ENCODE measurements at places on chromosomes 1 and 21.

GRCh38 chr1:27821761-27822315 is 8.7 kb upstream of the PPP1R8 start:
- no peak for DNase-seq

DNA sequence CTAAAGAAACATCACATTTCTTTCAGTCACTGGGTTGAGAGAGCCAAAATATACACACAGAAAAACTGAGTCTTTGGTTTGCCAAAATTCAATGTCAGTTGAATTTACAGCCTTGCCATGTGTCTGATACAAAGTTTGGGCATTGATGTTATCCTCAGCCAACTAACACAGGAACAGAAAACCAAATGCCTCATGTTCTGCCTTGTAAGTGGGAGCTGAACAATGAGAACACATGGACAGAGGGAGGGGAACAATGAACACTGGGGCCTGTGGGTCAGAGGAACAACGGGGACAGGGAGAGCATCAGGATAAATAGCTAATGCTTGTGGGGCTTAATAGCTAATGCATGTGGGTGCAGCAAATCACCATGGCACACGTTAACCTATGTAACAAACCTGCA is 39.6 kb upstream of the C21orf91 start:
- no peak for DNase-seq

DNA sequence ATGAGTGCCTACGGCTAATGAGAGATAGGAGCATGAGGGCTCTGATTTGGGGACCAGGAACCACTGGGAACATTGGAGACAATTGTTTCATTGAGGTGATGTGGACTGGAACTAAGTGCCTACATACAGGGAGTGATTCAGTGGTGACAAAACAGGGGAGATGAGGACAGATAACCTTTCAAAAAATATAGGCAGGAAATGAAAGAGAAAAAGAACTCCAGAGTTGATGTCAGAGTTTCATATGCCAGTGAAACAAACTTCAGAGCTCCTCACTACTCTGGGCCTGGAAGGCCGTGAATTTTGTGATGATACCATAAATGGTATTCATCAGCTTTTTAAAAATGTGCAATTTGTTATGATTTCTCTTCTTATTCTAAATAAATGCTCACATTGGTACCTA is 39.3 kb downstream of the FASLG start:
- no peak for DNase-seq

GRCh38 chr1:183270541-183271141 is 84.6 kb downstream of the LAMC2 start:
- no peak for DNase-seq

DNA sequence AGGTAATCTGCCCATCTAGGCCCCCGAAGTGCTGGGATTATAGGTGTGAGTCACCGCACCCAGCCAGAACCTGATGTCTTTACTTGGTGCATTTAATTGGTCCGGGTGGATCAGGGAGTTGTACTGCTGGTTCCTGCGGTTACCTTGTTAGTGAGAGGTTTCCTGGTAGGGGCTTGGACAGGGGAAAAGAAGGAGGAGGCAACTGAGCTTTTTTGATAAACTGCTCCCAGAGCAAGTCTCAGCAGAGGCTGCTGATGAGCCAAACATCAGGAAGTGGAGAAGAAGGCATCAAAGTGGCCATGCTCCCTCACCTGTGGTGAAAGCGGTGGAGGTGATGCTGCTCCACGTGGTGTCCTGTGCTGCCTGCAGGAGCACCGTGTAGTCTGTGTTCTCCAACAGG is 161.5 kb upstream of the KIAA0040 start:
- no peak for DNase-seq

DNA sequence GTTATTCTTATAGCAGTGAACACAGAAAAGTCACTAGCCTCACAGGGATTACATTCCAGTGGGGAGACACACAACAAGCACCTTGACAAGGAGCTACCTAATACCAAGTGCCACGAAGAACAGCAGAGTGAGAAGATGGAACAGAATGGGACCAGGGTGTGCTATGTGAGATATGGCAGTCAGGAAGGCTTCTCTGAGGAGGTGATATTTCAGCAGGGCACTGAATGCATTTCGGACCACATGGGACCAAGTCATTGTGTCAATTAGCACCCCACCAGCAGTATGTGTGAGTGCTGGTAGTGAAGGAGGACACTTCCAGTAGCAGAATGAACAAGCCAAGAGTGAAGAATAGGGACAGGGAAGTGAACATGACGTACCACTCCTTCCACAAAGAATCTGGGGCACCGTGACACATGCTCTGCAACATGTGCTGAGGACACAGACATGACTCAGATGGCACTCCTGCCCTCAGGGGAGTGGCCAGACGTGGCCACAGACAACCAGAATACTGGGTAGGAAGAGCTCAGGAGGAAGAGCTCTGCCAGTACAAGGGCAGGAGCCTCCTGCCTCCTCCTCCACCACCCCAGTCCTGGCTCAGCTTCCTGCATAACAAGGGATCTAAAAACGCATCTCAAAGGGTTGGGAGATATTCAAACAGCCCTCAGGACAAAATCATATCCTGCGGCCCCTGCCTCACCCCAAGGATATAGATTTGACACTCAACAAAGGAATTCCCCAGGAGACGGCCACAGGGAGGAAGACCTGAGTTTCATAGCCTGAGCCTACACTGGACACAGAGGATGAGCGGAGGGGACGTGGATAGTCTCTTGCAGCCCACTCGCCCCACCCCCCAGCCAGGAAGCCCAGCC is 102.5 kb downstream of the TRABD2B start:
- no peak for DNase-seq

- no peak for DNase-seq
Observed at GRCh38 chr1:152679459-152679858, 4.4 kb downstream of the LCE2C start.

Data from retina (tissue), 1 donor.